ENCODE measurements at places on chromosomes 4 and X.
A peak's percentile ranks its signal among the peaks of the same experiment; 100 is the strongest.

GRCh38 chrX:120775959-120776358 is 99.7 kb downstream of the CT47B1 start:
- DNase-seq, result no peak

DNA sequence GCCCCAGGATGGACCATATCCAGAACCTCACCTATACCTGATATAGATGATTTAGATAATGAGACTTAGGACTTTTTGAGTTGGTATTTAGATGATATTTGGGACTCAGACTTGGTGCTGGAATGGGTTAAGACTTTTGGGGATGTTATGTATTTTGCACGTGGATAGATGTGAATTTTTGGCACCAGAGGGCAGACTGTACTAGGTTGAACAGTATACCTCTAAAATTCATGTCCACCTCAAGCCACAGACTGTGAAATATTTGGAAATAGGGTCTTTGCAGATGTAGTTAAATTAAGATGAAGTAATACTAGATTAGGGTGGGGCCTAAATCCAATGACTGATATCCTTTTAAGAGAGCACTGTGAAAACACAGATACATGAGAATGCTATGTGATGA is 15.6 kb downstream of the RBM41 start:
- no peak for DNase-seq

GRCh38 chr4:147049946-147050345 is 104.3 kb upstream of the TTC29 start:
- no peak for DNase-seq

- DNase-seq, result no peak
Observed at GRCh38 chr4:155532373-155533085, 134.1 kb upstream of the GUCY1A1 start.

- DNase-seq, result no peak
Observed at GRCh38 chr4:138749303-138749702, 266.3 kb upstream of the NOCT start.

GRCh38 chr4:152352622-152353116 is 183.2 kb downstream of the FBXW7 start:
- DNase-seq, result peak; percentile 69

DNA sequence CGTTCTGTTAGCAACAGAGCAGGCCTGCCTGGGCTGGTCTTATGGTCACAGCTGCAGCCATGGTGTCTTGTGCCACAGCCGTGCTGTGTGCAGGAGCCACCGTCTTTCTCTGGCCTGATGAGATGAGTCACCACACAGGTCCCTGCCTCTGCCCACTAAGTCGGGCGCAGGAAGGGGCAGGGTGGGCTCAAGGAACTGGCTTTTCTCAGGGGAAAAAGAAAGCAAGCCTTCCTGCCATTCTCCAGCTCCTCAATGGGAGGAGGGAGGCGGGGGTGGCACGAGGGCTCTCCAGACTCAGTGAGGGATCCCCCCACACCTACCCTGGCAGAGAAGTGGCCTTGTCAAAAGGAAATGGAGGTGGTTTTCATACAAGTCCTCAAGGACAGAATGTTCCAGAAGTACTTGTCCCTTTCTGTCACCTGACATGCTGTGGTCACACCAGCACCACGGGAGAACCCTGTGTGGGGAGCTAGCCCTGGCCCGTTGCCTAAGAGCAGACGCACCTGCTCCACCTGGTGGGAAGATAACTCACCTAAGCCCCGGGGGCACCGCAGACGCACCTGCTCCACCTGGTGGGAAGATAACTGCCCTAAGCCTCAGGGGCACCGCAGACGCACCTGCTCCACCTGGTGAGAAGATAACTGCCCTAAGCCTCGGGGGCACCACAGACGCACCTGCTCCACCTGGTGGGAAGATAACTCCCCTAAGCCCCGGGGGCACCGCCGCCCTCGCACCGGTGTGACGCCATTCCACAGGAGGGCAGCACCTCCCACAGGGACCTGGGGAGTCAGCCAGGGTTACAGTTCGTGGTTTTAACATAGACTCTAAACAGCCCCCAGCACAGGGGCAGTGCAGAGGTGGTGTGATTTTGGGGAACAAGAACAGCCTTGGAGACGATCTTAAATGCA is 18.5 kb downstream of the UVSSA start:
- DNase-seq, result no peak

DNA sequence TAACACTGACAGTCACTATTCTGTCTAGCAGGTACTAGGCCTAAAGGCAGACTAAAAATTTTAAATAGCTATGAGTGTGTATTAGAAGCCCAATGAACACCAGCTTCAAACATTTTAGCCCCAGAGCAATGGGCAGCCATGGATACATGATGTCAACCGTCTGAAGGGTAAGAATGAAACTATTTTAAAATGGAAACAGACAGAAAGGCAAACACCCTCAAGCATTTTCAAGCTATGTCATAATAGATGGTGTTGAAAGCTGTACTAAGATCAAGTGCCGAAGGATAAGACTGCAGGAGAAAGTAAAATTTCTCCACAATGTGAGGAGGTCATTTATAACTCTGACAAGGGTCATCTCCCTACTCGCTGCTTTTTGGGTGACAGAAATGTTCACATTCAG is 225.0 kb downstream of the COL25A1 start:
- no peak for DNase-seq

DNA sequence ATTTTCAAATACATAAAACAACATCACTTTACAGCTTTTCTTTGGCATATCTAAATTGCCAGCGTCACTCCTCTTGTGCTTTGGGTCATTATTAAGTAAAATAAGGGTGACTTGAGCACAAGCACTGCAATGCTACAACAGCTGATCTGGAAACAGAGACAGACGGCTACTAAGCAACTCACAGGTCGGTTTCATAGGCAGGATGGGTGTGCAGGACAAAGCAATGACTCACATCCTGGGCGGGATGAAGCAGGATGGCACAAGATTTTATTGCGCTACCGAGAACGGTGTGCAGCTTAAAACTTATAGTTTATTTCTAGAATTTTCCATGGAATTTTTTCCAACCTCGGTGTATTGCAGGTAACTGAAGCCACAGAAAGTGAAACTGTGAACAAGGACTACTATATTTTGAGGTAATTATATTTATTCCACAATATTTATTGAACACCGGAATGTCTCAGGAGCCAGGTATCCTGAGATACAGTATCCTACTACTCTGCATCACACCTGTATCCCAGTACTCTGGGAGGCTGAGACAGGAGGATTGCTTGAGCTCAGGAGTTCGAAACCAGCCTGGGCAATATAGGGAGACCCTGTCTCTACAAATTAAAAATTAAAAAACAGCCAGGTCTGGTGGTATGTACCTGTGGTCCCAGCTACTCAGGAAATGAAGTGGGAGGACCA is 215.5 kb downstream of the APBB2 start:
- DNase-seq, result peak; percentile 70

- DNase-seq, result peak; percentile 36
Observed at GRCh38 chrX:17737986-17738713, 857 bp downstream of the SCML1 start.

DNA sequence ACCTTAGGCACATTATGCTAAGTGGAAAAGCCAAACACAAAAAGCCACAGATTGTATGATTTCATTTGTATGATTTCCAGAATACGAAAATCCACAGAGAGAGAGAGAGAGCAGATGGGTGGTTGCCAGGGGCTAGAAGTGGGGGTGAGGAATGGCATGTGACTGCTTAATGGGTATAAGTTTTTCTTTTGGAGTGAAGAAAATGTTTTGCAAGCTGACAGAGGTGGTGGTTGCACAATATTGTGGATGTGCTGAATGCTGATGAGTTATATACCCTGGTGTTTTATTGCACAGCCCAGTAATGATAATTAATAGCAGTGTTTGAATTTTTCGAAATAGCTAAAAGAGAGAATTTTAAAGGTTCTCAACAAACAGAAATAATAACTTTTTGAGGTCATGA is 386.1 kb upstream of the HS3ST1 start:
- DNase-seq, result no peak

GRCh38 chr4:30836231-30836630 is 116.1 kb downstream of the PCDH7 start:
- no peak for DNase-seq

- no peak for DNase-seq
Observed at GRCh38 chr4:158821228-158821971, 52.6 kb downstream of the FNIP2 start.

GRCh38 chrX:18996536-18996935 is 12.6 kb upstream of the PHKA2 start:
- DNase-seq, result no peak

DNA sequence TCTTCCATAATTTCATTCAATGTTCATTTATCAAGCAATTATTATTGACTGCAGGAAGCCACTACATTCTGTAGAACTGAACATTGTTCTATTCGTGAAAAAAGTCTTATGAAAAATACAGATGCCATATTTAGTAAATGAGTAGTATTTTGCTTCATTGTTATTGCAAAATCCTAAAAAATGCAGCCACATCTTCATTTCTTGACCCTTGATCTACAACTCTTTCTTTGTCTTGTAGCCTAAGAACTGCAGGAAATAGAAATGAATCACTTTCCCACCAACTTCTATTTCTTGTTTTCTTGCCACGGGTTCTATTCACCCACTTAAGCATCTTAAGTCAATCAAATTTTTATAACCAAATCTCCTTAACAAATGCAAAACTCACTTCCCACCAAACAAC is 63.3 kb downstream of the KCNIP4 start:
- DNase-seq, result peak; percentile 22

GRCh38 chr4:61543976-61544375 is 343.9 kb downstream of the ADGRL3 start:
- no peak for DNase-seq

- no peak for DNase-seq
Observed at GRCh38 chrX:52277666-52278065, 91.2 kb upstream of the XAGE2 start.

- DNase-seq, result no peak
Observed at GRCh38 chr4:168527560-168527959, 30.7 kb downstream of the PALLD start.

DNA sequence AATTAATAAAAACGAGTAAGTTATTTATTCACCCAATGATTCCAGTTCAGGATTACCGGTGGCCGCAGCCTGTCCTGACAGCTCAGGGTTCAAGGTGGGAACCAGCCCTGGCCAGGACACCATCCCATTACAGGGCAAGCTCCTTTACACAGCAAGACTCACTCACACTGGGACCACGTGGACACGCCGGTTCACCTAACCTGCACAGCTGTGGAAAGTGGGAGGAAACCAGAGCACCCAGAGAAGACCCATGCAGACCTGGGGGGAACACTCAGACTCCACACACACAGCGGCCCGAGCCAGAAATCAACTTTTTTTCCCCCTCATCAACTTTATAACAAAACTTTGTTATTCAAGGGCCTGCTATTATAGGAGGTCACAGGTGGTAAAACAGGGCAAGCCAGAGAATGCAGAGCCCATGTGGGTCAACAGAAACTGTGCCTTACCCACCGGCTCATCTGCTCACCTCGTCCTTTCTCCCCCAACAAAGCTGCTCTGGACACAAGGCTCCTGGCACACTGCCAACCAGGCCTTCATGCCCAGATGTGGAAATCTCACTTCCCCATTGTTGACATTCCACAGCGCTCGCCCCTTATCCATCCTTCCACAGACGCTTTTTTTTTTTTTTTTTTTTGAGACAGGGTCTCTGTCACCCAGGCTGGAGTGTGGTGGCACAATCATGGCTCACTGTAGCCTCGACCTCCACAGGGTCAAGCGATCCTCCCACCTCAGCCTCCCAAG is 8.0 kb upstream of the ODAPH start:
- DNase-seq, result peak; percentile 16

DNA sequence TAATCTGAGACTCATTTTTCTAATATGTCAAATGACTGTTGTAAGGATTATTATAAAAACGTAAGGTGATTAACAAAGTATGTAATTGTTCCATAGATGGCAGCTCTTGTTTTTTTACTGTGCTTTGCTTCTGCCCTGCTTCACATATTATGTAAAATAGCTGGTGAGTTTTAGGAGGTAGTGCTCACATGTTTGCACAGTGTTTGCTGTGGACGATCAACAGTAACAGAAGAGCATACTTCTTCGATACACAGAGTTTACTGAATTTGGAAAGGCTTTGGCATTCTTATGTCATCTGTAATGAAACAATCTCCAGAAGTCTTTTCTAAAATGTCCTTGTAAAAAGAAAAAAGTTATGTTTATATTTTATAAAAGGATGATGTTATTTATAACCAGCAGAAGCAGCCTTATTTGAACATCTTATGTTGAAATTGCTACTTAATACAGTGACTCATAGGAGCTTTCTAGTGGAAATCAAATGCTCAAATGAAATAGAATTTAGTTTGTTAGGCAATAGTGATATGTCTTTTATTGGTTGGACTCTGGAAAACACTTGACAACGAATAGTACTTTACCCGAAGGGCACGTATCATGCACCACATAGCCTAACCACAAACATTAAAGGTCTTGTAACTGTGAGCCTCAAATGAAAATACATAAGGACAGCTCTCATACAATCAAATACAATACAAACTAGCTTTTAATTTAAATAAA is 1.9 kb upstream of the MTTP start:
- DNase-seq, result no peak

GRCh38 chr4:33126002-33126401 is 2405.8 kb downstream of the PCDH7 start:
- no peak for DNase-seq
